ENCODE measurements at places on chromosomes 6 and 20.

GRCh38 chr20:49850463-49851230, 38.0 kb downstream of the SLC9A8 start:
- DNase-seq = no peak

DNA sequence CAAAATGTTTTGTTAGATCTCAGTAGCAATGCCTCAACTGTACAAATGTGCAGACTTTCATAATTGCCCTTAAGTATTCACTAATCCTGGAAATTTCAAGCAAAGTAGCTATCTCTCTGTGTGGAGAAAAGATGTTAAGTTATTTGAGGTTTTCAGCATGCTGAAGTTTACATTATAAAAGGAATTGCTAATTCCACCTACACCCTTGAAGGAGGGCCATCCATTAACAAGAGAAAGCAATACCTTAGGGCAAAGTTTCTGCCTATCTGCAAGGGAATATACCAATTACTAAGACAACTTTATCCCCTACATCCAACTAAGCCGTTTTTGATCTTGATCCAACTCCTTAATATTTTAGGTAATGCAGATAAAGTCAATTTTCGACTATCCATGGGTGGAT, 380.7 kb upstream of the BTBD3 start:
- no peak for DNase-seq

GRCh38 chr6:18676548-18676947, 289.4 kb downstream of the RNF144B start:
- no peak for DNase-seq

GRCh38 chr6:169109411-169110220, 144.0 kb downstream of the THBS2 start:
- DNase-seq = no peak

DNA sequence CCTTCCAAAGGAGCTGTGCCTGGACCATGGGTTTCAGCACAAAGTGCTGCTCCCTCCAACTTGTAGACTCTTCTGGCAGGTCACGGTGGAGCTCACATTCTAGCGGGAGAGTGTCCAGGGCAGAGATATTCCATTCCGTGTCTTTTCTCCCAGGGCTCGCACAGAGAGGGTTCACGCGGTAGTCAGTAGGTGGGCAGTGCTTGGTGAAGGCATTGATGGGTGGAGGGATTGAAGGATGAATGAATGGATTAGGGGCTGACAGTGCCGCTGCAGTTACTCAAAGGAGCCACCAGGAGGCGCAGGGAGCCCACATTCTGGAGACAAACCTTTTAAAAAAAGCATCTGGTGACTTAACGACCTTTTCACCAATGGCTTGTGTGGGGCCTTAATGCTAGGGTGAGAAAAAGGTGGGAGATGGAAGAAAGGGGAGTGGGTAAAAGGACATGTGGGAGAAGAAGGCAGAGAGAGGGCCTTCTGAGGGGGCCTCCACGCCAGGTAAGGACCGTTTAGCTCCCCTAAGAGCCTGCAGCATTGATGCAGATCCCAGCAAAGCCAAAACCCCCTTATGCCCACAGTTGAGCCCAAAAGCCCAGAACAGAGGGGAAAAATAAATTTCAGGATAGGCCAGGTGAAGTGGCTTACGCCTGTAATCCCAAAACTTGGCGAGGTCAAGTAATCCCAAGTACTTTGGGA, 17.5 kb upstream of the FAM110A start:
- DNase-seq = peak; percentile 43

DNA sequence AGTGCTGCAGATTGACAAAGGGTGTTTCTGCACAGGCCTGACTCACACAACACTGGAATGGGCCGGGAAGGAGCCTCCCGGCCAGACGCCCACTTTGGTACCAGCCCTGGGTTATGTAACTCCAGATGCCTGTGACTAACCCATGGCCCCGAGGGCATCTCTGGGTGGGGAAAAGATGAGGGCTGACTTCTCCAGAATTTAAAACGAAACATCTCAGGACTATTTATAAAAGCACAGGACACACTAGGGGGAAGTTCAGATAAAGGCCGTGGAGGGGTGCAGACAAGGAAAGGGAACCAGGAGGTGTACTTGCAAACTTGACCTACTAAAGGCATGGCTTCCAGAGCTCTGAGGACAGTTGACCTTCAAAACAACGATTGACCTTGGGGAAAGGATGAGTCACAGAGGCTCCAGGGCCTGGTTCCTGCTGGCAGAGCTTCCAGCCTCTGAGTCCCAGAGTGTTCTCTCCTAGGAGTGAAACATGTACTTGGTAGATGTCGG, 196.9 kb downstream of the NFATC2 start:
- DNase-seq = no peak

GRCh38 chr20:63128367-63128766, 87.6 kb downstream of the YTHDF1 start:
- DNase-seq = no peak
